ENCODE measurements at places on chromosomes 3 and 15. TPM values are rescaled to one million over a fixed set of nuclear protein-coding genes. Genes with fewer than 3 reads are reported as not detected.

DNA sequence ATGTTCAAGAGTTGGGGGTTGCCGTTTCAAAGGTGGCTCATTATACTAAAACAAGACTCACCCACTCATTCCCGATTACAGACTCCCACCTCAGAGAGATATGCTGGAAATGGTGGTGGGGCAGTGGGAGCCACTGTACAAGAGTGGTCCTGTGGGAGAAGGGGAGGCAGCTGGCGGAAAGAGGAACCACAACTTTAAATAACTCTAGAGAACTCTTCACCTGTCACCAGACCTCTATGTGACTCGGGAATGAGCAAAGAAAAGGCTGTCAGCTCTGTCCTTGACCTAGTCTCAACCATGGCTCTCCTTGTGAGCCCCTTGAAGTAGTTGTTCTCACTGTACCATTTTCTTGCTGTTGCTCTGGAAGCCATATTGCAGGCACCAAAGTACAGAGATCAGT is 293.8 kb downstream of the CHST2 start:
- no peaks in the 10 kb centered on the region for H3K36me3 ChIP-seq
- no peaks in the 10 kb centered on the region for H3K4me1 ChIP-seq
- no peak overlapping the region for H3K4me3 ChIP-seq
- no peak overlapping the region for H3K27ac ChIP-seq

GRCh38 chr3:8884630-8885290 is 78.5 kb downstream of the RAD18 start:
- no peaks in the 10 kb centered on the region for H3K27me3 ChIP-seq
- peaks cover 19% of the 10 kb centered on the region for H3K4me1 ChIP-seq
- no peak for DNase-seq
- peaks cover 37% of the 10 kb centered on the region for H3K36me3 ChIP-seq
- no peak overlapping the region for H3K4me3 ChIP-seq

DNA sequence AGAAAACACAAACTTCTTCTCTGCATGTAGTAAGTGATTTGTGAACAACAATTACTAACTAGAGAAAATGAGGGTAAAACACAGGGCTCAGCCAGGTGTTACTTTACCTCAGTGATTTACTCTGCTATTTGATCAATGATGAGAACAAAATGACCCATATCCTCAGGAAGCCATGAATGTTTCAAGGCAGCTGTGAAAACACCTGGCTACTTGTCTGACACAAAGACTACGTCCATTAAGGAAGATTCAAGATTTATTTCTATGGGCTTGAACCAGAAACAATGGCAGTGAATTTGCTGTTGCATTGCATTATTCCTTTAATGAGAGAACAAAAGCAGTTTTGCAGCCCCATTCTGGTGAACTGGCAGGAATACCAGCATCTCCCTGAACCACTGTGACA is 374.6 kb upstream of the ARL6 start:
- no peaks in the 10 kb centered on the region for H3K36me3 ChIP-seq
- no peaks in the 10 kb centered on the region for H3K27me3 ChIP-seq
- no peak for DNase-seq
- H3K4me3 ChIP-seq, result no peak overlapping the region
- H3K27ac ChIP-seq, result no peak overlapping the region
- H3K4me1 ChIP-seq, result no peaks in the 10 kb centered on the region

Gene MUC20
- 0.69 TPM for total RNA-seq

Gene CNTN3
- not detected for total RNA-seq

DNA sequence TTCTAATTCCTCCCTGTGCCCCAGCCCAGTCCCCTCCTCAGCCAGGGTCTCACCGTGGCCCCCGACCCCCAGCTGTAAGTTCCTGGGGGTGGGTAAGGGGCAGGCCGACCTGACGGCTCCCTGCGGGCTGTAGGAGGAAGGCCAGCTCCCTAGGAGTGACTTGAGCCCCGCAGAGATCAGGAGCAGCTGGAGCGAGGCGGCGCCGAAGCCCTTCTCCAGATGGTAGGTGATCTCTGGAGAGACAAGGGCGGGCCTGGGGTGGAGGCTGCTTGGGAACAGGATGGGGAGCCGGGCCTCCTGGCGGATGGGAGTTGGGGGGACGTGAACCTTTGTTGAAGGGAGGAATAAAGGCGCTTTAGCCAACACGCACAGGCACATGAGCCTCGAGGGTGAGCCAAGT is 4.2 kb downstream of the SLC28A1 start:
- H3K27me3 ChIP-seq, result no peaks in the 10 kb centered on the region
- no peak overlapping the region for H3K27ac ChIP-seq
- H3K4me1 ChIP-seq, result no peaks in the 10 kb centered on the region
- no peak for DNase-seq
- H3K36me3 ChIP-seq, result no peaks in the 10 kb centered on the region

DNA sequence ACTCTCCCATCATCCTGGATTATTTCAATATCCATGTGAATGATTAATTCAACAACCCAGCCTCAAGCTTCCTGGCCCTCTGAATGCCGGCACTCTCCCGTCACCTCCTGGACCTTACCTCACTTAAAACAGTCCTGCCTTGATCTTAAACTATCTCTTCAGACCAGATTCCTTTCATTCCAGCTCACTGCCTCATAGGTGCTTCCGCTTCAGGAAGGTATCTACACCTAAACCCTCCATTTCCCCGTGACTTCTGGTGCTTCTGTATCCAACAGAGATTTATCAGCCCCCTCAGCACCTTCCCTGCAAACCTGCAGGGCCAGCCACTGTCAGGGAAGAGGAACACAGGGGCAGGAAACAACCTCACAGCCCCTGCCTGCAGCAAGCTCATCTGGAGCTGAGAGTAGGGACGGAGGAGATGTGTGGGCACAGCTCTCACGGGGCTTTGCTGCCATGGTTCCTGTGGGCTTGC is 98.9 kb upstream of the TJP1 start:
- peaks cover 94% of the 10 kb centered on the region for H3K4me1 ChIP-seq
- H3K27ac ChIP-seq, result peak overlapping the region; percentile 82
- no peaks in the 10 kb centered on the region for H3K36me3 ChIP-seq
- peak; percentile 94 for DNase-seq

Gene GAP43
- not detected for total RNA-seq

DNA sequence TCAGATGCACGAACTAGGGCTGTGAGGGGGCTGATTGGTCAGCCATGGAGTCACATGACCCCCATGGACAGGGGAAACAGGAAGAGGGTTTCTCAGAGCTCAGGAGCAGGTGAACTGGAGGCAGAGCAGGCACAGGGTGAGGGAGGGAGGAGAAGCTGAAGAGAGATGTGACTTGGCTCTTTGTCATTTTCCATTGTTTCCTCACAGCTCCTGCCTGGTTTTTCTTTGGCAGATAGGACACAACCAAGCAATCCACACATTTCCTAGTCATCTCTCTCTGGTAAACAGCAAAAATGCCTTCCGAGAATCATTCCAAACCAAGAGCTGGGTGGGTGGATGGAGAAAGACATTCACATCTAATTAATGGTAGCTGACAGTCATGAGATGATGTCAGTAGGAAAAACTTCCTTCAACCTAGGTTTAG is 43.4 kb upstream of the LMCD1 start:
- H3K27ac ChIP-seq, result no peak overlapping the region
- H3K36me3 ChIP-seq, result no peaks in the 10 kb centered on the region
- H3K4me1 ChIP-seq, result no peaks in the 10 kb centered on the region

- H3K4me1 ChIP-seq, result peaks cover 52% of the 10 kb centered on the region
- DNase-seq, result peak; percentile 60
- no peak overlapping the region for H3K27ac ChIP-seq
- H3K27me3 ChIP-seq, result no peaks in the 10 kb centered on the region
- peak overlapping the region; percentile 87 for H3K4me3 ChIP-seq
These were observed 2.9 kb downstream of the THBS1 start for GRCh38 chr15:39583596-39584265.

DNA sequence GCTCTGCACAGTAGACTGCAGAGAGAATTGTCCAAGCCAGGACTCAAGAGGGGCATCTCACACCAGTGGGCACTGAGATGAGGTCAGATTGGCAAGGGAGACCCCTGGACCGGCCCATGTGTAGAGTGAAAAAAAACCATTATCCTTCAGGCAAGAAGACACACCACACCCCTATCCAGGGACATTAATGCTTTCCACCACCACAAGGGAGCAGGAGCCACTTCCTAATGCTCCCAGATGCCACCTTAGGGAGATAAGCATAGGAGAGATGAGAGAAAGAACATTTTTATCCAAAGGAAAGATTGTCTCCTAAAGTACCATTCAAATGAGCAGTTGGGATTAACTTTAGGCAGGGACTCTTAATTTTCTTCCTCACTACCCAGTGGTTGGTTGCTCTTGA is 109.6 kb upstream of the PTX3 start:
- DNase-seq, result peak; percentile 36
- no peak overlapping the region for H3K4me3 ChIP-seq
- no peaks in the 10 kb centered on the region for H3K27me3 ChIP-seq
- H3K27ac ChIP-seq, result no peak overlapping the region
- H3K4me1 ChIP-seq, result no peaks in the 10 kb centered on the region
- H3K36me3 ChIP-seq, result no peaks in the 10 kb centered on the region

Gene NPAP1
- total RNA-seq, result not detected

Gene PRRT3
- total RNA-seq, result 4.4 TPM

DNA sequence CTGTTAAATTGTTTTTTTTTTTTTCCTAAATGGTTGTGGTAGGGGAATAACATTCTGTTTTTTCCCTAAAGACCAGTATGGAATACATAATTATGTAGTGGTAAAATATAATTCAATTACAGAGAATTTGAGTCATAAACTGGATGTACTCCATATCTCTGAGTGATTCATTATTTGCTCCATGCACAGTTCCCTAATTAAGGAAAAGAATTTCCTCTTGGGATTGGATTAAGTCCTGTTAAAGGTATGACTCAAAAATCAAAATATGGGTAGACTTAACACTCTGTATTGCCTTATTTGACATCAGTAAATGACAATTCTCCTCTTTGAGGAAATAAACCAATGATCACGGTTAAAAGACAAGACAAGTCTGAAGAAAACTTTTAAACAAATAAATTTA is 78.0 kb upstream of the KCNH8 start:
- no peak overlapping the region for H3K4me3 ChIP-seq
- no peaks in the 10 kb centered on the region for H3K4me1 ChIP-seq
- peak; percentile 14 for DNase-seq
- no peak overlapping the region for H3K27ac ChIP-seq

Gene GOLGA8J
- total RNA-seq, result not detected

GRCh38 chr15:57019496-57020160 is 101.2 kb downstream of the TCF12 start:
- no peaks in the 10 kb centered on the region for H3K27me3 ChIP-seq
- no peaks in the 10 kb centered on the region for H3K36me3 ChIP-seq
- DNase-seq, result no peak

Measured in PC-3 (cell line).